ENCODE measurements at places on chromosomes 6 and 20.

GRCh38 chr6:133333852-133334251 is 92.7 kb downstream of the EYA4 start:
- no peak for DNase-seq

- no peak for DNase-seq
These were observed 43.2 kb upstream of the TXNDC5 start for GRCh38 chr6:7953753-7954152.

DNA sequence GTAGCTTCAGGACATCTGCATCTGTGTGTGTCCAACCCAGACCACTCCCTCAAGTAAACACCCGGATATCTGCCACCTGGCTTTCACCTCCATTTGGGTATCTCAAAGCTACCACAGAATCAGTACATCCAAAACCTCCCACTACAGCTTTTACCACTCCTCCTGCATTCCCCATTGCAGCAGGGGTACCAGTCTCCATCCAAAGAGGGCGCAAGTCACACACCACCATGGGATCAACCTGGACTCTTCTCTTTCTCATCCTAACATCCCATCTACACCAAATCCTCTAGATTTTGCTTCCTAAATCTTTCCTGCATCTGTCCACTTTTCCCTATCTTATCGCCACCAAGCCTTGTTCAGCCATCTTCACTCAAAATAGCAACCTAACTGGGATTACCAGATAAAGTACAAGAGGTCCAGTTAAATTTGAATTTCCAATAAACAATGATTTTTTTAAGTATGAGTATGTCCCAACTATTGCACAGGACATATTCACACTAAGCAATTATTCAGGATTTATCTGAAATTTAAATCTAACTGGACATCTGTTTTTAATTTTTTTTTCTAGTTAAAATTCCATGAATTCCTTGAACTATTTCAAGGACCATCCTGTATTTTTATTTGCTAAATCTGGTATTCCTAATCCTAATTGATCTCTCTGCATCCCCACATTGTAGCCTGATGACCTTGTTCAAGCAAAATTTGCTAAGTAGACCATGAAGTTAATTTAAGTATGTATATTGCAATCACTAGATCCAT is 164.3 kb upstream of the MLN start:
- DNase-seq: no peak

GRCh38 chr20:49636447-49636846 is 68.5 kb upstream of the PTGIS start:
- no peak for DNase-seq

DNA sequence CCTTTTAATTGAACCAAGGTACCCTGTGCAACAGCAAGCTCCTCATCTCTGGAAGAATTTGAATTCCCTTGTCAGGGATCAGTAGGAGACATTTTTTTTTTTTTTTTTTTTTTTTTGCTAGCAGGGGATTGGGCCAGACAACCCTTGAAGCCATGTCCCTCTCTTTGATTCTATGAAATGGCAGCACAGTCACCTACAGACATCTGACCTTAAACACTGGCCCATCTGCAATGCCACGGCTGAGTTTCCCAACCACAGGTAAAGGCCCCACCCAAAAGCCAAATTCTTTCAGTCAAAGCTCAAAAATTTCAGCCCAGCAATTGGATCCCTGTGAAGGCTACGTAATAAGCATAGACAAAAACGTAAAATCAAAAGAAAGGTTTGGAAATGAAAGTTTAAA is 94.2 kb downstream of the FYN start:
- DNase-seq: no peak

- no peak for DNase-seq
These were observed 481.9 kb downstream of the TBC1D32 start for GRCh38 chr6:120852293-120852849.

DNA sequence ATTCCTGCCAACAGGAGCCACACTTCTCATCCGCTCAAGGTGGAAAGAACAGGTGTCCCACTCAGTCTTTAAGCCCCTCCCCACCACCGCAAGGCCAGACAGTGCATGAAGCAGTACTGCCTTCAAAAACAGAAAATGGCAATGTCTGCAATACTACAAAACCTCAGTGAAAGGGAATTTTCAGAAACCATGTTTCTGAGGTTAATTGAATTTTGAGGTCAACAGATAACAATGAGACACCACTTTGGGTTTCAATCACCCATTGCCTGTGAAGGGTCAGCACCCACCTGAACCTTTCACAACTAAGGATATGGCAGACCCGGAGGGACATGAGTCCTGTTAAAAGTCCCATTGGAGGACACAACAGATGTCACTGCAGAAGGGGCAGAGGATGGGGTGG is 13.0 kb downstream of the ZC3H12D start:
- DNase-seq: no peak

- no peak for DNase-seq
These were observed 5.2 kb downstream of the PI16 start for GRCh38 chr6:36959555-36960250.

GRCh38 chr20:21003902-21004301 is 102.3 kb downstream of the LINC00237 start:
- DNase-seq: no peak

DNA sequence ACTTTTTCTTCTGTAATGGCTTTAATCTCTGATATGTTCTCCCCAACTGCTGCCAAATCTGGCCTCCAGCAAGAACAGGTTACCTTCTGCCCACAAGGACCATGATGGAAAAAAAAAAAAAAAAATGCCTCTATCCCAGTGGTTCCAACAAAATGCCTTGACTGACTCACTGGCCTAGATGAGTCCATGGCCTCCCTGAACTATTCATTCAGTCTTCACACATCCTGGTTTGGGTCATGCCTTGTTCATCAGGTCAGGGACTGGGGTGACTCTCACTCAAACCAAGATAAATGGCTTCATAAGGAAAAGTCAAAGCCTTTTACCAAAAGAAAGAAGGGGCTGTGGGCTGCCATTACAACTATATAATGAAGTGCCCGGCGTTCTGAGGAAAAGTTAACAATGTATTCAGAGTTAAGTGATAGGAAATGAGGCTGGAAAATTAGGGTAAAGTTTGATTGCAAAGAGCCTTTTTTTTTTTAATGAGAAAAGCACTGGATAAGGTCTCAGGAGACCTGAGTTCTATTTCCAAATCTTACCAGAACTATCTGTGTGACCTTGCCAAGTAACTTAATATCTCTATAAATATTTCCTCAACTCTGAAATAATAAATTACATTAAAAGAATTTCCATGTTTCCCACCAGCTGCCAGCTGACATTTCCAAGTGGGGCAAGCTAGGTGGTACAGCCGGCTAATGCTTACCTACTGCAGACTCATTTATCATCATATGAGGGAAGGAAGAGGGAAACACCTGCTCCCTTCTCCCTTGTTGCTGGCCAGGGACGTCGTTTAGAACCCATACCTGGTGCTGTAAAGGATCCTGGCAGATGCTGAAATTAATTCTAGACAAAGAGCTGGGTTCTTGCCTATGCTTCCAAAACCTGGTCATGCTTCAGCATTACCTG is 380.0 kb upstream of the MARCKS start:
- DNase-seq: no peak

DNA sequence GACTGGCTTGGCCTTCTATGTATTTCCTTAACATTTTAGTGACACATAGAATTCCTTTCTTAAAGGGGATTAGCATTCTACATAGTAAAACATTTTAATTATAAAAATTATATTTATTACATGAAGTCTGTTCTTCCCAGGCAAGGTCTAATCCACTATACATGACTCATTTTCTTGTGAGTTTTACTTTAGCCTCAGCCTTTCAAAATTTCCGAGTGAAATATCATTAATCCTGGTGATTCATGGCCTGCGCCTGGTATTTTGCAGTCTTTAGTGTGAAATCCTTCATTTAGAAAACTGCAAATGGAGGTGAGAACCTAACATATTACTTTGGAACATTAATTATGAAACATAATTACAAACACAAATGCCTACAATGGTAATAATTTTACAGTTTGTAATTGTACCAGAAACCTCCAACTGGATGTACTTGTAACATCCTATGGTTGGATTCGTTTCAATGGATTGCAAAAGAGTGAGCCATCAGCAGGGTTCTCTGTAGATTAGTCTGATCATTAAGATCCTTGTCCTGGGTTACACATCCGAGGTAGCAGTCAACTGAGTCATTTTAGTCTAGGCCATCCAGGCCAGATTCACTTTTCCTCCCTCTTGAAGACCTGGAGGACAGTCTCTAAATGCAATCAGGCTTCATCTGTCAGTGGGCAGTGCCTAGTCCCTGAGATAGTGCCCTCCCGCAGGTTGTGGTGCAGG is 272.0 kb downstream of the PACRG start:
- DNase-seq: no peak
